ENCODE measurements at places on chromosomes 4 and X. TPM values are rescaled to one million over a fixed set of nuclear protein-coding genes. Genes with fewer than 3 reads are reported as not detected.

- DNase-seq, result no peak
These were observed 8.0 kb downstream of the NUDT6 start for GRCh38 chr4:122914292-122914904.

PAGE2B gene
- total RNA-seq, result not detected

DNA sequence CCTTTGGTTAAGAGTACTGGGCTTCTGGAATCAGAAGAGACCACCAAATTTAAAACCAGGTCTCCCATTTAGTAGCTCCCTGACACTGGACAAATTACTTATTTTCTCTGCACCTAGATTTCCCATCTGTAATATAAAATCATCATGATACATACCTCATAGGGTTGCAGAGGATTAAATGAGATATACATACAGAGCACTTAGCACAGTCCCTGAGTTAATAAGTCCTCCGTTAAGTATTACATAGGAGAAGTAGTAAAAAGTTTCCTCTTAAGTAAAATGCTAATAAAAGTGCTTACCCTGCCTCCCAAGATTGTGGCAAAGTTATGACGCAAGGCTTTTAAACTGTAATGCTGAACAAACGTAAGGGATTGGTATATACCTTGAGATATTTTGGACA lies 539 bp upstream of the CHIC1 start:
- DNase-seq, result no peak

- DNase-seq, result no peak
These were observed 37.9 kb downstream of the CUL4B start for GRCh38 chrX:120522820-120523219.

- no peak for DNase-seq
These were observed 70.6 kb downstream of the TRAPPC11 start for GRCh38 chr4:183729430-183730328.

DNA sequence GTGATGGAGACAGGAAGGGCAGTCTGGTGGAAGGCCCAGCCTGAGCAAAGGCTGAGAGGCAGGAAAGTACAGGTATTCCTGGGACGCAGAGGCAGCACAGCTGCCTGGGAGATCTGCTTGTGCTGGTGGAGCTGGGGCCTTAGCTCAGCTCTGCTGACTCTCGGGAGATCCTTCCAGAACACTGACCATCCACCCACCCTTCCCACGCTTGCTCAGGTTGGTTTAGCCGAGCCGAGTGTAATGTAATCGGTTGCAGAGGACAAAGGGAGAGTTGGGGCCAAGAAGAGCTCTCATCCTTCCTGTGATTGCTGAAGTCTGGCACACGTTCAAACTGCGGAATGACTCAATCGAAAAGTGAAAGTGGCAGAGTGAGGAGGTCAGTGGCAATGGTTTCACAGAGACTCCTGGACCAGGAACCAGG lies 43.1 kb upstream of the GPR78 start:
- DNase-seq, result no peak

GRCh38 chr4:74367656-74368290 lies 2.8 kb downstream of the EREG start:
- DNase-seq, result no peak

DNA sequence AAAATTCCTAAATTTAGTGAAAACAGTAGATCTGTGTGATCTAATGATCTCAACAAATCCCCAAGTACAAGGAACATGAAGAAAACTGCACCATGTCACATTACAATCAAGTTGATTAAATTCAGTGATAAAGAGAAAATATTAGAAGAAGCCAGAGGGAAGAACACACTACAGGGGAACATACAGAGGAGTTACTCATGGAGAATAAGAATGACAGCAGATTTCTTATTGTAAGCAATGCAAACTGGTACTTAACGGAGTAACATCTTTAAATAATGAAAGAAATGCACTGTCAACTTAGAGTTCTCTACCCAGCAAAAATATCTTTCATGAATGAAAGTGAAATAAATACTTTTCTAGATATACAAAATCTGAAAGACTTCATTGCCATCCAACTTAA lies 21.1 kb downstream of the TLL1 start:
- DNase-seq, result no peak

GRCh38 chrX:40107291-40108161 lies 9.8 kb upstream of the BCOR start:
- DNase-seq, result peak; percentile 78
